ENCODE measurements at places on chromosomes 2 and 18.

GRCh38 chr2:239917125-239917956, 107.8 kb downstream of the NDUFA10 start:
- peak; percentile 18 for DNase-seq

DNA sequence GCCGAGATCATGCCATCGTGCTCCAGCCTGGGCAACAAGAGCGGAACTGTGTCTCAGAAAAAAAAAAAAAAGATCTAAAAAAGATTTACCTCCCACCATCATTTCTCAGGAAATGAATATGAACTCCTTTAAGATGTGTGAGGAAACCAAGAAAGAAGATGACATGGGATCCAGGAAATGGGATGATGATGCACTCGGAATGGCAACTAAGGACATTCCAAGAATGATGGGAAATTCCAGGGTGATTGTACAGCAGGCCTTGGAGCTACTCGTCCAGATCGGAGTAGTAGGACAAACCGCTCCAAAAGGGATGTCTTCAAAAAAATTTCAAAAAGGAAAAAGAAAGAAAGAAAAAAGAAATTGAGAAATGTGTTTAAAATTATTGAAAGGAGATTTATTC, 84.9 kb upstream of the PMAIP1 start:
- DNase-seq, result no peak

DNA sequence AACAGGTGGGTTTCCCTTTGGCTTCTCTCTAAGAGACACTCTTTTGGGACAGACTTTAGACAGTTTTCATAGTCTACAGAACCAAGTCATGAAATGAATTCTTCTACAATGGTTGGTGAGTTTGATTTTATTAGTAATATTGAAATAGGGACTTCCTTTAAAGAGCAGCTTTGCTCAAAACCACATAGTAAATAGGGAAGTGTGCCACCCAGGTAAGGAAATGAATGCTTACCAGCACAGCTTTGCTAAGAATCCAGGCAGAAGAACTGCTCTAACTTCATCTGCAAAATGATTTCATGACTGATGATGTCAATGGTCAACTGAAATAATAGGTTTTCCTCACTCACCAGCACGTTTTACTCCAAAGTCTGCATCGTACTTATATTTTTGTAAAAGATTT, 89.2 kb downstream of the NYAP2 start:
- DNase-seq, result no peak

DNA sequence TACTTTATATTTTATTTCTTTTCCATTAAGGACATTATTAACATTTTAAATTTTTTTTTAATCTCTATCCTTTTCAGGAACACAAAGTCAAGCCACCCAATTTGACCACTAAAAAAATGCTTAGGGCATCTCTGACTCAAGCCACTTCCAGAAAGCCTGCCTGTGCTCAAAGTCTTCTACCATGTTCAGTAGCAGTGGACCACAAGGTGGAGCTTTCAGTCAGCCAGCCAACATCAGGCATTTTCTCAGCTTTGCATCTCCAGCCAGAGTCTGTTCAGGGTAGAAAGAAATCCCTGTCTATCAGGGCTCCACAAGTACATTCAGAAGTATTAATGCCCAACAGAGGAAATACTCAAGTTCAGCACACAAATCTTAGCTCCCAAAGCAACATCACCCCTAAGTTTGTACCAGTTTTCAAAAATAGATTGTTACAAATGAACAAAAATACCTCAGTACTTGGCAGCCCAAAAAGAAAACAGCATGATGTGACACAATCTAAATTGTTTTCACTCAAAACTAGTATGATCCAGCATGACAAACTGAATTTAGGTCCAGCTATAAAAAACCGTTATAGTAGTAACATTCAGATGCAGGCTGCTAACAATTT, 37.6 kb downstream of the C18orf63 start:
- peak; percentile 75 for DNase-seq

DNA sequence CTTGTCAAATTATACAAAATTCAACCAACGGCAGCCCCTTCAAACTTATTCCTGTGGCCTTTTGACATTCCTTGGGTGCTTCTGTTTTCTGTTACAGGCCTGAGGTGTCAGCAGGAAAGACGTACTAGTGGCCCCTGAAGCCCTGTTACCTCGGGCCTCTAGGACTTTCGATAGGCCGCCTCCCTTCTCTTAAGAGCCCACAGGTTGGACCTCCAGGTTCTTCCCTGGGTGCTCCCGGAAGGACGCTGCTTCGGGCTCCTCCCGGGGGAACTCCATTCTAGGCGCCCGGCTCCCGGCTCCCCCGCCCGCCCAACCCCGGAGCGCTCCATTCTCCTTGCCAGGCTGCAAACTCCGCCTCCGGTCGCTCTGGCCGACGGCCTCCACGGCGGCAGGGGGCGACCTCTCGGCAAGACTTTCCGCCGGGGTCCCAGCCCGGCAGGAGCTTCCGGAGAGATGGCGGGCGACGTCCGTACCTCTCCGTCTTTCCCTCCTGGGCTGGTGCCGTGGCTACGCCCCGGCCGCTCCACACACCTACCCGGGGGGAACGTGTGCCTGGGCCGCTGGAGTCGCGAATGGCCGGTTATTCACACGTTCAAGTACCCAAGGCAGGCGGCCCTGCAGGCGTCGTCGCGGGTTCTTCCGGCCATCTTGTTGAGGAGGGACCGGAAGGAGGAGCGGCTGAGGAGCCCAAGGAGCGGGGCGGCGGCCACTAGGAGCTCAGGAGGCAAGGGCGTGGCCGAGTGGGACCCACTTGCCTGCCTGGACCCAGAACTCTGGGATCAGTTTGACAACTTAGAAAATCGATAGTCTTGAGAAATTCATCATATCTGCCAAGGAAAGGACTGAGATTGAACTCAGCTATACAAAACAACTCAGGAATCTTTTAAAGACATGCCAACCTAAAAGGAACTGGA, 27.5 kb downstream of the BOLA3 start:
- DNase-seq, result peak; percentile 66

DNA sequence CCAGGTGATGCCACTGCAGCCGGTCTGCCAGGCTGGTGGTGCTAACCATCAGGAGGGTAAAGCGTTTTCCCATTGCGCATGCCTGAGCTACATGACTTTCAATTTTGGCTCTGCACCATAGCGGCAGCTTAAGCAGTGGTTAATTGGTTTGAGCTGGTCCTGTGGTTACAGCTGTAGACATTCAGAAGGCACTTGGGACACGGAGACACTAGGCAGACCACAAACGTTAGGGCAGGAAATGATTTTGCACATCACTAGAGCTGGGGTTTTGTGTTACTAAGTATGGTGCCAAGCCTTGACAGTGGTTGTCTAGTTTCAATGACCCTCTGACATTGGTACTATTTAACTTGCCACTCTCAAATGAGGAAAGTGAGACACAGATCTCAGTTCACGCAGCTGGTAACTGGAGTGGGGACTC, 28.9 kb upstream of the CNOT11 start:
- no peak for DNase-seq

DNA sequence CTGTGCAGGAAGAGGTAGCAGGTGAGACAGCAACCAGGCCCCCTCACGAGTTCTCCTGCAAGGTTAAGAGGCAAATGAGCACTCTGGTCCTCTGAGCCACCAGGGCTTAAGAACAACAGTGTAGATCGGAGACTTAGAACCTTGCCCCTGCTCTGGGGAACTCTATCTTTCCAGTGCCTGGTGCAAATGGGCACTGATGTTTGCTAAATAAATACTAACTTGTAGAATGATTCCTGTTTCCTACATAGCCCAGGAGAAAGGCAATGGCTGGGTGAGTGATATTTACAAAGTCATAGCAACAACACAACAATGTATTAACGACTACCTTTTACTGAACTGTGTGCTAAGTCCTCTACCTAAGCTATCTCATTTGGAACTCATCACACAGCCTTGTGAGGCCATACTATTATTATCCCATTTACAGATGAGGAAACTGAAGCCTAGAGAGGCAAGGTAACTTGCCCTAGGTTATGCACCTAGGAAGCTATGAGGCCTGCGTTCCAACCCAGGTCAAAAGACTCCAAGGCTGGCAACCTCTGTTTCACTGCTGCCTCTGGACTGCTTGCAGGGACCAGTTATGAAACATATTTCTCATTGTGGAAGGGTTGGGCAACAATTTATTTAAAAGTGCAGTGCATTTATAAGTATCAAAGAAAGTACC, 4.3 kb downstream of the ATP8B1 start:
- DNase-seq, result no peak

DNA sequence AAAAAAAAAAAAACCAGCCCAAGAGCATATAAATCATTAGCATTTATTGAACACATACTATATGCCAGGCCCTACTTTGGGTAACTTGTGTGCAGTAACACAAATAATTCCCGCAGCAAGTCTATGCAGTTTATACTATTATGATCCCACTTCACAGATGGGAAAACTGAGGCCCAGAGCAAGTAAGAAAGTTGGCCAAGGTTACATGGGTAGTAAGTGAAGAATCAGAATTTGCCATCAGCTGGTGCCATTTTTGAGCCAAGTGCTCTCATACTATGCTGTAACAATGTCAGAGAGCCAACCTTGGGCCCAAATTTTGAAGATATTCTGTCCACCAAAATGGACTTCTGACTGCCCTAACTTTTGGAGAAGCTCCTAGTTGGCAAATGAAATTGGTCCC, 13.5 kb upstream of the PSD4 start:
- DNase-seq, result no peak

GRCh38 chr2:25306777-25307368, 34.9 kb downstream of the DNMT3A start:
- no peak for DNase-seq

GRCh38 chr18:34661464-34662087, 48.5 kb upstream of the DTNA start:
- DNase-seq, result no peak

GRCh38 chr2:3313781-3314375, 63.7 kb downstream of the EIPR1 start:
- no peak for DNase-seq

DNA sequence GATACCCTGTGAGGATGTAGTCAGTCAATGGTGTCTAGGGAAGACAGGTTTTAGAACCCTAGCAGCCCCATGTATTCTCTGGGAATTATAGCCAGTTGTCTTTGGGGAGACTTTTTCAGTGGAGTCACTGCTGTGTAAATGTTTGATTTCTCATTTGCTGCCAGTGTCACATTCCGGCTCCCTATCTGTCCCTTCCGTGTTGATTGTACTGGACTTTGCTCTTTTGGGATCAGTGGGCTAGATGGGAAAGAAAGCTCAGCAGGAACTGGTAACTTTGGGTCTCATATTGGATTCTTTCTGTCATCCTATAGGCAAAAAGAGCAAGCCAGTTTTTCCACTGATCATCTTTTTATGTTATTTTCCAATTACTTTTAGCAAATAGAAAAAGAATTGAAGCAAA, 70.1 kb downstream of the GTF3C3 start:
- DNase-seq, result no peak

- DNase-seq, result no peak
These were observed 11.4 kb upstream of the DTNB start for GRCh38 chr2:25684577-25685473.

- DNase-seq, result no peak
These were observed 227.7 kb upstream of the ZEB2 start for GRCh38 chr2:144747571-144747970.

GRCh38 chr2:3283206-3283605, 94.4 kb downstream of the EIPR1 start:
- no peak for DNase-seq

- DNase-seq, result no peak
These were observed 66.4 kb downstream of the TSHZ1 start for GRCh38 chr18:75276818-75277609.

DNA sequence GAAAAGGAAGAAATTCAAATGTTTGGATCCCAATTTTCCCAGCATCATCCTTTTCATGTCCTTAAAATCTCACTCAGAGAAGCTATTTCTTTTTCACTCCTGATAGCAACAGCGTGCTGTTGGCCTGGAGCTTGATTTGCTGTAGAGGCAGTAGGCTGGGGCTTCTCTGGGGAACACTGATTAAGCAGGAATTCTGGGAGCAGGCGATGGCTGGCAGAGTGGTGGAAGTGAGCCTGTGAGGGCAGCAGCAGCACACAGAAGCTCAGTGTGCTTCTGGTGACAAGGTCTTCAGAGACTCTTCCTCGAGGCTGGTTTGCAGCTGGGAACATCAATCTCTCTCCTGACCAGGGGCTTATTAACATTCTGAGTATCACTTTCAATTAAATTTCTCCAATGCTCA, 284.6 kb downstream of the DPP10 start:
- DNase-seq, result no peak
